ENCODE measurements at places on chromosomes 11 and 22.

DNA sequence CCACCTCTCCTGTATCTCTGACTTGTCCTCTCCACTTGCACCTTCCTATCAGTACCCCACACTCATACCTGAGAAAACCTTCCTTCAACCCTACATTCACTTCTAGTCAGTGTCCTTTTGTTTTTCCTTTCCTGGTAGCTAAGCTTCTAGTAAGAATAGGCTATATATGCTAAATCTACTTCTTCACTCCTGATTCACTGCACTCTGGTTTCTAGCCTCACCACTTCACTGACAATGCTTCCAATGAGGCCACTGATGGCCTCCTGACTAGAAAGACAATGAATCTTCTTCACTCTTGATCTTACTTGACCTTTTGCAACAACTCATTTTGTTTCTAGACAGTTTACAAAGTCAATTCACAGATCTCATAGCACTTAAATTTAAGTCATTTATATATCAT, 52.0 kb downstream of the RELT start:
- no peak for DNase-seq

DNA sequence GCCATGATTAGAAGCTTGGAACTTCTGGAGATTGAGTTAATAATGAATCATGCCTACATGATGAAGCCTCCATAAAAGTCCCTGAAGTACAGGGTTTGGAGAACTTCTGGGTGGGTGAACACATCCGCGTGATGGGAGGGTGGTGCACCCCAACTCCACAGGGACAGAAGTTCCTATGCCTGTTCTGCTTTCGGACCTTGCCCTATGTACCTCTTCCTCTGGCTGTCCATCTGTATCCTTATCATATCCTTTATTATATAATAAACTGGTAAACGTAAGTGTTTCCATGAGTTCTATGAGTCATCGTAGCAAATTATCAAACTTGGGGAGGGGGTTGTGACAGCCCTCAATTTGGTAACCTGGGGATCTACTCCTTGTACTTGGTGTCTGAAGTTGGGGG, 60.2 kb downstream of the ADM start:
- DNase-seq, result no peak

- no peak for DNase-seq
These were observed 2.4 kb upstream of the MIOX start for GRCh38 chr22:50483977-50484853.

DNA sequence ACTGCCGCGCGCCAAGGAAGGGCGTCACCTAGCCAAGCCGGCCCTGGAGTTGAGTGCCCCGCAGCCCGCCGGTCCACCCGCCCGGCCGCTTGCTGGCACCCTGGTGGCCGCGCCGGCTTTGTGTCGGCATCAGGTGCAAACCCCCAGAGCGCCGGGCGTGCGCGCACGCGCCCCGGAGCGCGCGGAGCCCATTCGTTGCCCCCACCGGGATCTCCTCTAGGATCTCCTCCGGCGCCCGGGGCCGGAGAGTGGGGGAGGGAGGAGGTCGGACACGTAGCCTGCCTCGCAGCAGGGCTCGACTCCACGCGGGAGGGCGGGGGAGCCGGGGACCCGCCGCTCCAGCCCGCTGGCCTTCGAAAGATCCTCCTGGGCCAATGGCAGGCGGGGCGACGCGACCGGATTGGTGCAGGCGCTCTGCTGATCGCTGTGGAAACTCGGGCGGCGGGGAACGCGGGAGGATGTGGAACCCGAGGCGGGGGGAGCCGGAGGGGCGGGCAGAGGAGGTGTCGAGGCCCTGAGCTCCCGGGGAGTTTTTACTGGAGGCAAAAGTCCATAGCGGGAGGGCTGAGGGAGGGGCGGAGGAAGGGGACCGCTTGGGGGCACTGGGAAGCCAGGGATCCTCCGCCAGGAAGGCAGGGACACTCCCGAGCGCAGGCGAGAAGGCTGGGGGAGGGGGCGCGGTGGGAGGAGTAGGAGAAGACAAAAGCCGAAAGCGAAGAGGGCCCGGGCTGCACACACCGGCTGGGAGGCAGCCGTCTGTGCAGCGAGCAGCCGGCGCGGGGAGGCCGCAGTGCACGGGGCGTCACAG, at the start of gene FADS2:
FADS2 (plus strand) TSS at position 730 of the 808 bp plus-strand sequence. CDS start 91 bp downstream, outside the sequence.
- DNase-seq, result peak; percentile 77

- DNase-seq, result no peak
These were observed 96.1 kb downstream of the MAML2 start for GRCh38 chr11:96246718-96247552.

DNA sequence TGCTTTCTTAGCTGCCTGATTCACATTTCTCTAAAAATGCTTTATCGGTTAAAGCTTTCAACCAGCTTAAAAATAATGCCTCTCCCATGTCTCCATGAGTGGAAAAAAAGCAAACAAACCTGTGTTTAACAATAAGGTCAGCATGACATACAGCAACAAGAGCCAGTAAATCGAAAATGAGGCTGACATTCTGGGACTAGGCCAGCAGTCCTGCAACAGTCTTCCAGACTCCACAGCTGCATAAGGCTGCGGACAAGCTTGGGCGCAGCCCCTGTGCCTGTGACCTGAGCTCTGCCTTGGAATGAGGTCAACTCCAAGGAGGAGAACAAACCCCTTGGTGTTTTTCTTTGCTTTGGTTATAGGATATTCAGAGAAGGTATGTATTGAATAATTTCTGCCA, 95.5 kb downstream of the PGR start:
- peak; percentile 35 for DNase-seq

GRCh38 chr11:115645631-115646317, 141.6 kb upstream of the CADM1 start:
- no peak for DNase-seq

- DNase-seq, result no peak
These were observed 1.8 kb downstream of the FUT4 start for GRCh38 chr11:94545264-94546161.

GRCh38 chr11:119788096-119788883, 59.3 kb upstream of the NECTIN1 start:
- DNase-seq, result no peak

- no peak for DNase-seq
These were observed 603 bp downstream of the CDHR5 start for GRCh38 chr11:623999-624704.

DNA sequence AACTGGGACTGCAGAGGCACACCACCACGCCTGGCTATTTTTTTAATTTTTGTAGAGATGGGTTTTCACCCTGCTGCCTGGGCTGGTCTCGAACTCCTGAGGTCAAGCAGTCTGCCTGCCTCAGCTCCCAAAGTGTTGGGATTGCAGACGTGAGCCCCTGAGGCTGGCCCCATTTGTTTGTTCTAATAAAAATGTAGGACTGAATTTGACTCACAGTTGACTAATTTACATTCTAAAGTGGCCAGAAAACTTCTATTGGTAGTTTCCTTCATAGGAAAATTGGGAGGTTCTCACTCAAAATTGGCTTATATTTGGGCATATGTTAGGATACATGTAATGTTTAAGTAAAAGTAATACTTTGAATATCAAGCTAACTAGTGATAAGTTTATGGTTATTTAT, 35.0 kb downstream of the PPFIA1 start:
- no peak for DNase-seq

DNA sequence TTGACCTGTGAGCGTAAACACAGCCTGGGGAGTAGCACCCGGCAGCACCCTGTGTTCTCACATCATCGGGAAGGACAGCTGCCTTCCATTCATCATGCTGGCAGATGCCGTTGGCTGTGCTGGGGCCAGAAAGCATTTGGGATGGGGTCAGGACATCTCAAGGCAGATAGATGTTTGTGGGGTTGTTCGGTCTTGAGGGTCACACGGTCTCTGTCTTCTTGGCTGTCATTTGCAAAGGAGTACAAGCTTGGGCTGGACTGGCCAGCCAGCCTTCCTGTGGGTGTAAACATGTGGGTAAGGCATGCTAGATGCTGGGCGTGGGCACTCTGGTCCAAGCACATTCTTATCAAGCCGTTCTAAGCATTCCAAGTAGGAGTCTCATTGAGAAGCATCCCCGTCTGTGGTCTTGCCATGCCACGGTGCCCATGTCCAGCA, 81.4 kb downstream of the TBC1D22A start:
- DNase-seq, result no peak

GRCh38 chr11:38865922-38866321, 2267.9 kb upstream of the RAG2 start:
- DNase-seq, result no peak
